Uterus (tissue), 4 donors: ENCODE measurements at places on chromosomes 16 and 17. TPM values are rescaled to one million over a fixed set of nuclear protein-coding genes. Genes with fewer than 3 reads are reported as not detected.
A peak's percentile ranks its signal among the peaks of the same experiment; 100 is the strongest.

LPO gene
- not detected for total RNA-seq

TMEM220 gene
- 0.59 TPM for total RNA-seq

TBC1D3 gene
- total RNA-seq: not detected

CD300A gene
- 3.2 TPM for total RNA-seq

HSPB9 gene
- total RNA-seq: 0.28 TPM

ABAT gene
- total RNA-seq: 7.3 TPM

DNA sequence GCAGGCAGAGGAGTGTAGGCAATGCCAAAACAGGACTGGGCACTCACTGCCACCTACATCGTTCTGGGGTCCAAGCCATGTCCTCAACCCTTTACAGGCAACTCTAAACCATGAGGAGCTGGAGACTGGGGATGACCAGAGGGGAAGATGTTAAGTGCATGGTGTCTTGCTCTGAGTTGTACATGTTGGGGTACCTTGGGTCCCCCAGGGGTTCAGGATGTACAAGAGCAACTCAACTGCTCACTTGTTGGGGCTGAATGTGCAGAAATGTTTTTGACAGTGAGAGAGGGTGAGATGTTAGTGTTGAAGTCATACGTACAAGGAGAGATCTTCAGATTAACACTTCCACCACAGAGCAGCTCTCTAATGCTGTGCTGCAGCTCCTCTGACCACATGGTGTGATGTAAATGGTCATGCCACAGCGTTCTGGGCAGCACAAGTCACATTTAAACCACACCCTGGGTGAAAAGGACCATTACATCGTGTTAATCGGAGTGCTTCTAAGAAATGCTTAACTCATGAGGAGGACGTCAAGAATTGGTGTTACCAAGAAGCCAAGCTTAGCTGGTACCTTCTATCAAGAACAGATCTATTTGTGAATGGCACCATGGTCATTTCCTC lies 2.4 kb downstream of the CCL18 start:
- no peaks in the 10 kb centered on the region for H3K4me1 ChIP-seq
- no peak overlapping the region for H3K4me3 ChIP-seq
- no peaks in the 10 kb centered on the region for H3K27me3 ChIP-seq

GRCh38 chr16:67965668-67966548 lies 2.5 kb downstream of the SLC12A4 start:
- H3K4me3 ChIP-seq: no peak overlapping the region
- H3K27ac ChIP-seq: peak overlapping the region; percentile 94
- no peaks in the 10 kb centered on the region for H3K36me3 ChIP-seq
- DNase-seq: no peak
- peaks cover 3% of the 10 kb centered on the region for H3K4me1 ChIP-seq
- no peaks in the 10 kb centered on the region for H3K27me3 ChIP-seq

DNA sequence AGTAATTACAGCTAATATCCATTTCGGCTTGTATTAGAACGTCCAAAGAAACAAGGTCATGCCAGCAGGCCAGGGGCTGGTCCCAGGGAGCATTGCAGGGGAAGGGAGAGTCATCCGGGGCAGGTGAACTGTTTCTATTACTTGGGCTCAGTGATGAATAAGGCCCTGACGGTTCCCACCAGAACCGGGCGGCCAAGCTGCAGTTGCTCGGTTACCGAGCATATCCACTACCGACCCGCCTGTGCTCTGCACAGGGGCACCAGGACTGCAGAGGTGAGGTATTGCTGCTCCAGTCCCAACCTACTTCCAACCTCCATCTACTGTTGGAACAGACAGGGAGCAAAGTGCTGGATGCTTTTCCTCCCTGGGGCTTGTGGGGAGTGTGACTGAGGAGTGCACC lies 295.5 kb downstream of the MAF start:
- no peak for DNase-seq
- H3K27ac ChIP-seq: no peak overlapping the region
- H3K36me3 ChIP-seq: no peaks in the 10 kb centered on the region

GRCh38 chr17:80253631-80254395 lies 6.8 kb upstream of the RNF213 start:
- H3K4me3 ChIP-seq: no peak overlapping the region
- H3K4me1 ChIP-seq: no peaks in the 10 kb centered on the region
- no peaks in the 10 kb centered on the region for H3K36me3 ChIP-seq

DNA sequence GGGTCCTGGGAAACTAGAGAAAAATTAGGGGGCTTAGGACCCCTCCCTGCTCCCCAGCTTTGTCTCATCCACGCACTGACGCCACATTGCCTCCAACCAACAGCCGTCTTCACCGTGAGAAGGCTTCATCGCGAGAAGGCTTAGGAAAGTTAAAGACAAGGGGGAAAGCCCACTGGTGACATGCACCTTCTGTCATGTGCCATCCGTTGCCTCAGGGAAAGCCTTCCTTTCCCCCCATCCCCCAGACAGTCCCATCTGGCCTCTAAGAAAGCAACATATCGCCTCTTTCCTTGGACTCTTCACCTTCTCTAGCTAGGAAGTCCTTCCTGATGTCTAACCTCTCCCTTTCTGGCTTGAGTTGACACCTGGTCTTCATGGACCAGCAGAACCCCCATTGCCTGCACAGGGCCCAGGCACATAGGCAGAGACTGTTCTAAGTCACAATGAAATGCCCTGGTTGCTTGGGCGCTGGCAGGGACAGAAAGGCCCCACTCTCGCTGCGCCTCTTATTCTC lies 2.1 kb downstream of the FOXN1 start:
- no peaks in the 10 kb centered on the region for H3K36me3 ChIP-seq
- H3K27ac ChIP-seq: no peak overlapping the region
- H3K4me3 ChIP-seq: no peak overlapping the region
- peaks cover 8% of the 10 kb centered on the region for H3K27me3 ChIP-seq
- DNase-seq: no peak

DNA sequence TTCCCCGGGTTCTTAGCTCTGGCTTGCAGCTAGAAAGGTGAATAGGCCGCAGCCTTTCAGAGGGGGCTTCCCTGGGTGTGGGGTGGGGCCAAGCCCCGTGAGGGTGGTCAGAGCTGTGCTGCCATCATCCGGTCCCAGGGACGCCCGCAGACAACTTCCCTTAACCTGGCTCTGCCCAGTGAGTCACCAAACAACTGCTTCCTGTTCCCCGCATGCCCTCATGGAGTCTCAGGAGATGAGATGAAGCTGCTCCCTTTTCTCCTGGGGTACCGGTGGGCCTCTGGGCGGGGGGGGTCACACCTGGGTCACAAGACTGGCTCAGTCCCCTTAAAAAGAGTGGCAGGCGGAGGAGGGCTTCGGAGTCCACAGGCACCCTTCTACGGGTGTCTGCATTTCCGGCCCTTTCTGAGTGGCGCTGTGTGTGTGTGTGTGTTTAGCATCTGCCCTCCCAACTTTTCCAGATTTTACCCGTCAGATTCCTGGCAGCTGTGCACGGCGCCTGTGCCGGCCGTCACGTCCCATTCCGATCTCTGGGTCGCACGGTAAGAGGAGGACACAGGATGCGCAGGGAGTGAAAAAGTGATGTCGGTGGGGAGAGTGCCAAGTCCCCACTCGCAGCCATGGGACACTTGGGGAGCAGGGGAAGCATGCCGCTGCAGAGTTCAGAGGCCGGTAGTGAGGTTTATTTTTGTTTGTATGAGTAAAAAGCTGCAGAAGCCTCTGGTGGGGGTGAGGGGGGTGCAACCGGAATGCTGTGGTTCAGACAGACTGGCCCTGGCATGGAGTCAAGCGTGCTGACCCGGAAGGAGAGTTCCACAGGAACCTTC lies 16.8 kb downstream of the HIC1 start:
- no peaks in the 10 kb centered on the region for H3K36me3 ChIP-seq
- peaks cover 17% of the 10 kb centered on the region for H3K4me1 ChIP-seq
- no peak overlapping the region for H3K4me3 ChIP-seq
- DNase-seq: peak; percentile 69
- no peaks in the 10 kb centered on the region for H3K27me3 ChIP-seq

- H3K4me3 ChIP-seq: no peak overlapping the region
- no peaks in the 10 kb centered on the region for H3K27me3 ChIP-seq
- H3K27ac ChIP-seq: no peak overlapping the region
- no peaks in the 10 kb centered on the region for H3K36me3 ChIP-seq
Measured at GRCh38 chr16:79482011-79482410, 118.5 kb downstream of the MAF start.

- DNase-seq: no peak
- H3K27ac ChIP-seq: no peak overlapping the region
- H3K36me3 ChIP-seq: no peaks in the 10 kb centered on the region
Measured at GRCh38 chr16:87145181-87146176, 171.7 kb downstream of the C16orf95 start.

- peak; percentile 82 for DNase-seq
- no peaks in the 10 kb centered on the region for H3K27me3 ChIP-seq
- peak overlapping the region; percentile 82 for H3K27ac ChIP-seq
Measured at GRCh38 chr17:77471984-77472461, 331.3 kb downstream of the SEC14L1 start.

DNA sequence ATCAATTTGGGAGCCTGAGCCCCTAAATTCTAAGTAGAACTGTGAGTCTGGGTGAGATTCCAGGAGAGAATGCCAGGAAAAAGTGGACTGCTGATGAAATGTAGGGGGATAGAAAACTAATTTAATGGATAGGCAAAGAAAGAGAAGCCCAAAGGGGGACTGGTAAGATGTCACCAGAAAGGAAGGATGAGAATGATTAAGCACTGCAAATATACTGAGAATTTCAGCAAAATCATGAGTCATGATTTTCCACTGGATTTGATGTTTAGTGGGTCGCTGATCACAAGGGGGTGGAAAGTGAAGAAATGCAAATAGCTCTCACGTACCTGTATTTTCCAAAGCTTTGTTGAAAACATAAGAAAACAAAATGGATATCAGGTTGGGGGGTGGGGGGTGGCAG lies 201.8 kb downstream of the SLC39A11 start:
- H3K27ac ChIP-seq: no peak overlapping the region
- no peaks in the 10 kb centered on the region for H3K36me3 ChIP-seq
- H3K27me3 ChIP-seq: no peaks in the 10 kb centered on the region
- H3K4me3 ChIP-seq: no peak overlapping the region
- no peaks in the 10 kb centered on the region for H3K4me1 ChIP-seq

GRCh38 chr16:727291-727977 lies 528 bp downstream of the HAGHL start:
- no peak overlapping the region for H3K27ac ChIP-seq
- DNase-seq: no peak
- H3K36me3 ChIP-seq: no peaks in the 10 kb centered on the region
- H3K4me1 ChIP-seq: peaks cover 18% of the 10 kb centered on the region
- H3K27me3 ChIP-seq: peaks cover 28% of the 10 kb centered on the region

GRCh38 chr17:82007495-82008257 lies 15.0 kb downstream of the CENPX start:
- no peak overlapping the region for H3K4me3 ChIP-seq
- H3K4me1 ChIP-seq: peaks cover 15% of the 10 kb centered on the region
- H3K27me3 ChIP-seq: no peaks in the 10 kb centered on the region
- no peak overlapping the region for H3K27ac ChIP-seq
- no peak for DNase-seq
